Esophagus squamous epithelium (tissue), 5 donors: ENCODE measurements at places on chromosomes 11 and 22.

GRCh38 chr11:67577951-67578350 lies 5.7 kb upstream of the GSTP1 start:
- DNase-seq = no peak

- DNase-seq = no peak
Observed at GRCh38 chr11:1505480-1505879, 18.9 kb upstream of the MOB2 start.

- DNase-seq = no peak
Observed at GRCh38 chr11:84413549-84413948, 1127.4 kb upstream of the CCDC90B start.

- DNase-seq = no peak
Observed at GRCh38 chr11:79087238-79087960, 353.4 kb downstream of the TENM4 start.

- DNase-seq = no peak
Observed at GRCh38 chr22:50577987-50578775, at the start of gene CPT1B. Gene CPT1B (minus strand): TSS chr22:50578427. CDS start chr22:50577915, 512 bp downstream.

- DNase-seq = no peak
Observed at GRCh38 chr22:35894937-35895708, 133.5 kb downstream of the RBFOX2 start.

DNA sequence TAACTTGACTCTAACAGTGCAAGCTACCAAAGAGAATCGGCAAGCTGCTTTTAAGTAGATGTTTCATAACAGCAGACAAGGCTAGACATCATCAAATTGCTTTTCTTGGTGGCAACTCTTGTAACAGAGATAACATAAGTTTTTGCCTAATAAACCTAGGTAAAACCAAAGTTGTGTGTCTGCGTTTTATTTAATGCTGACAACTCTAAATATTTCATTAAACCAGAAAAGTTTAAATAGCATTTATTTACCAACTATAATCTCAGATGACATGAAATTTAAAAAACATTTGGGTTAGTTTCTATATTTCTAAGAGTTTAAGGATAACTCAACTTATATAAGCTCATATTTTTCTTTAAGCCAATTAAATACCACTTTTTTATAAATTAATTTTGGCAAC lies 19.3 kb upstream of the IFITM3 start:
- no peak for DNase-seq

GRCh38 chr22:42626951-42627625 lies 12.4 kb upstream of the POLDIP3 start:
- DNase-seq = no peak

- DNase-seq = no peak
Observed at GRCh38 chr11:128342511-128343134, 244.7 kb downstream of the ETS1 start.

DNA sequence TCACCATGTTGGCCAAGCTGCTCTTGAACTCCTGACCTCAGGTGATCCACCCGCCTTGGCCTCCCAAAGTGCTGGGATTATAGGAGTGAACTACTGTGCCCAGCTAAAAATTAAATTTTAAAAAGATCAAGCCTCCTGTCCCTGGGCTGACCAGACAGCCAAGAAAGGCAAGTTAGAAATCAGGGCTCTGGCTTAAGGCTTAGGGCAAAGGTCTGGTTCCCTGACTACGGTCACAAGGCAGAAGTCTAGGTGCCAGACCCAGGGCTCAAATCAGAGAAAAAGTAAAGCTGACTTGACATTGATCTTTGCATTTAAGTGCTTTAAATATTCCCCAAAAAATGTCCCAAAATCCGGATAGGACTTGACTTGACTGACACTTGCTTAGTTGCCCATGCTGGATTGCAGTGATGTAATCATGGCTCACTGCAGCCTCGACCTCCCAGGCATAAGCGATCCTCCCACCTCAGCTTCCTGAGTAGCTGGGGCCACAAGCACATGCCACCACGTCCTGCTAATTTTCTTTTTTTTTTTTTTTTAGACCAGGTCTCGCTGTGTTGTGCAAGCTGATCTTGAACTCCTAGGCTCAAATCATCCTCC lies 17.3 kb upstream of the CRKL start:
- no peak for DNase-seq

GRCh38 chr11:115873813-115874212 lies 369.6 kb upstream of the CADM1 start:
- DNase-seq = no peak

DNA sequence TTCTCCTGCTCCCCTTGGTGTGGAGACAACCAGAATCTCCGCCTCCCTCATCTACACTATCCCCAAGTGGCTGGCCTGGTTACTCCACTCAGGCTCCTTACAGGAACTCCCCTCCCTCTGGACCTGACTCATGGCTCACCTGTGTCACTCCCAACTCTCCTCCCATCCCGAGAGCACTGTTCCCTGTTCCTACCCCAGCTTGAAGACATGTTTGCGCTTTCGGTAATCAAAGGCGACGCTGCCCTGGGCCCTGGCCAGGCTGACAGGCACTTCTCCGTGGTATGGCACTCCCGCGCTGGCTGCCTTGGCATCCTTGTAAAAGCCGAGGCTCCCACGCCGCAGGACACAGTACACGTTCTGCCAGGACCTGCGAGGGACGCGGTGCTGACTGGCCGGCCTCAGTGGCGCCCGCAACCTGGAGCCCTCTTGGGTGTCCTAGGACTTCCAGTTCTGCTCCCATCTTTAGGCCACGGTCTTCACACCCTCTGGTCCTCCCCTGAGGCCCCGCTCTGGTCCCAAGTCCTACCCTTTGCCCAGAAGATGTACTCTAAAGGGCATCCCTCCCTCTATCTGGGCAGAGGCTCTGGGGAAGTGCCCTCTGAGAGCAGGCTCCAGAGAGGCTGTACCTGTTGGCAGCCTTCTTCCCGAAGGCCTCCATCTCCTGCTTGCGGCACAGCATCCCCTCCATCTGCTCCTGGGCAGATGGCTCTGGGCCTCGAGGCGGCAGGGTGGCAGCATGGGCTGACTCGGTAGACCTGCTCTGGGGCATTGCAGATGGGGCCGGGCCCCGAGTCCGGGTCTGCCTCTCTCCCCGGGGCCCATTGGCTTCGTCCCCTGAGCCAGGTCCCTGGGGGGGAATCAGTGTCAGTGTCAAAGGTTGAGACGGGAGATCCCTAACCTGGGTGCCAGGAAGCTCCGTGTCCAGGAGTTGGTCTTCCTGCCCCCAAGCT lies 9.4 kb upstream of the RBM4B start:
- no peak for DNase-seq

GRCh38 chr22:44924710-44925109 lies 85.1 kb downstream of the PHF21B start:
- DNase-seq = no peak

- no peak for DNase-seq
Observed at GRCh38 chr11:125939081-125939521, 6.7 kb upstream of the VSIG10L2 start.

DNA sequence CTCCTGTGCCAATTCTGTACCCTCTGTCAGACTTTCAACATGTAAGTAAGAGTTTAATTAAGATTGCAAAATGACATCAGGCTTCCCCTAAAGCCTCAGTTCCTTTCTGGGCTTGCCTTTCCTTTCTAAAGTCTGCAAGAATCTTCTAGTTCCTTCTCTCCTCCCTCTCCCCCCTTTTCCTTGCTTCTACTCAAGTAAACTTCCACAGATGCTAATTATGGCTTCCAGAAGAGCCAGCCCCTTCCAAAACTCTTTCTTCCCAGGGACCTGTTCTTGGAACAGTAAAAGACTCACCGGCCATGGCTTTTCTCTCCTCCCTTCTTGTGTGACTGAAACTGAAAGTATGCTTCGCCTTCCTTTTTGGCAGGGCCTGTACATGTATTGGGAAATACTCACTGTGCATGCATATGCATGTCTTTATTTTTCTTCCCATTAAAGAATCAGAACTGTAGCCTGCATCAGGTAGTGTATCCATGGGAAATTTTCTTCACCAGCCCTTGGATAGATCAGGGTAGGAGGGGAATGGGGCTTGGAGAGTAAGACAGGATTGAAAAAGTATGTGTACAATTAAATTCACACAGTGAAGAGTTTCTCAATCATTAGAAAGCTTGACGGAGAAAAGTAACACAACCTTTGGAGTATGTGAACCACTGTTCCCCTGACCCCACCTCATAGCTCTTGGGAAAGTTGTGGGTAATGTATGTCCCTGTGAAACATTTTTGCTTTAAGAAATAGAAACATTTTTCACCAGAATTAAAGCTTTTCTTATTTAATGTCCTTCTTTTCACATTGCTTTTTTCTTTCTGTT lies at the start of gene CASP1:
CASP1 (minus strand) TSS at position 332 of the 808 bp plus-strand sequence; CDS start at position 301, 31 bp downstream.
- no peak for DNase-seq

- no peak for DNase-seq
Observed at GRCh38 chr22:20211997-20212753, 55.9 kb downstream of the RTN4R start.

DNA sequence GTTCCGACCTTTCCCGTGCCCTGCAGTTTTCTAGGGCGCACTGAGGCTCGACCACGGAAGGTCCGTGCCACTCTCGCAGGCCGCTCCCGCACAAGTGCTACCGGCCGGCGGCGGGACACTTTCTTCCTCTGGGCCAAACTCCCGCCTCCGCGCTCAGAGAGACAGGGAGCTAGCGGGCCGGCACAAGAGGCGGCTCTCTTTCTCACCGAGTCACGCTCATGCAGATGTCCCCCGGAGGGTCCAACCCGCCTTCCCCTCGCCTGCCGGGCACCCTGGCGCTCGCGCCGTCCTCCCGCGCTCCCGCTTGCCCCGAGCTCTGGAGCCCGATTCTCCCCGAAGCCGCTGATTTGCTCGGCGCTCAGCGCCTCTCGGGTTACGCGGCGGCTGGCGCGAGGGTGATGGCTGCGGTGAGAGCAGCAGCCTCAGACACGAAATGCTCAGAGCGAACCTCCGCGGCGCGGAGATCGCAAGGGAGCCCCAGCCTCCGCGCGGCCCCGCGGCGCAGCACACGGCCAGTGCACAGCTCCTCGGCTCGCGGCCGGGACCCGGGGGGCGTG lies 1.0 kb downstream of the LMO1 start:
- no peak for DNase-seq

DNA sequence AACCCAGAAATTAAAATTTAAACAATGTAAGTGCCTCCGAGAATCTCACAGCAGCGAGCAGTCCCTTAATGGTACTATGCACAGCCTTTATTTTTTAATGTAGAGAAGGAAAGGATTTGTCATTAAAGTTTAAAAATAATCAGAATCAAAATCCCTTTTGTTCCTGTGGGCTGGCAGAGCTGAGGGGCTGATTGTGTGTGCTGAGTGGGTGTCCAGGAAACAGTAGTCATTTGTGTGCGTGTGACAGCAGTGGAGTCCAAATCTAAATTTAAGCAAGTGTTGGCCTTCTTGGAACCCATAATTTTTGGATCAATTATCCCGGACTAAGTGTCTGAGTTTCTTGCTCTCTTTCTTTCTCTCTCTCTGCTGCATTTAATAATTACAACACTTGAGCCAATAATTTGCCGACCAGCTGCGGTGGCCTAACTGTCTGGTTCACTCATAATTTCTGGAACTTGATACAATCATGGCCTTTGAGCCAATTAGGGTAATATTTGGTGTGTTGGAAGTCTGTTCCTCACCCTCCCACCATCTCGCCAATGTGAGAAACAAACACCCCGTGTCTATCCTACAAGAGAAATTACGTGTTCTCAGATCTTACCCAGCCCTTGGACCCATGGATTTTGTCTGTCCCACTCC lies 528.0 kb downstream of the SOX6 start:
- no peak for DNase-seq

- DNase-seq = no peak
Observed at GRCh38 chr22:32375678-32376450, 18.2 kb downstream of the RFPL3 start.

DNA sequence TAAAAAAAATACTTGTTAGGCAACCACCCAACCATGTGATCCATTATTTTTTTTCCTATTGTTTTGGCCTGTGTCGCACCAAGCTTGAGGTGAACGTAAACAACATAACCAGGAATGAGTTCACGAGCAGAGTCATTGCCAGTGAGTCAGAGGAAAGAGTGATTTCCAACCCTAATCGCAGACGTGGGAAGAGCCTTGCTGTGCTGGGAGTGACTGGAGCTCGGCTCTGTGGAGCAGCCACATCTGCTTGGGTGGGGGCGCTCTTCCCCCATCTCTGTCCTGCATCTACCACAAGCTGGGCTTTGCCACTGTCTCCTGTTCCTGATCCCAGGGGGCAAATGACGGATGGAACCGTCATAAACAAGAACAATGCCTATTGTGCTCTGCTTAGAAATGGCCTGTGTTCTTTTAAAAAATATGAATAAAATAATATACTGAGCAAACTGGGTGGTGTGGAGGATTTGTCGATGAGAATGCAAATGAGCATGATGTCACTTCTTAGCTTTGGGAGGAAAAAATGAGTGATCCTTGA lies 210.0 kb downstream of the KIRREL3 start:
- DNase-seq = no peak

GRCh38 chr11:78420255-78420764 lies 2.7 kb upstream of the GAB2 start:
- DNase-seq = no peak

- DNase-seq = no peak
Observed at GRCh38 chr11:35138058-35138457, 913 bp upstream of the CD44 start.

- no peak for DNase-seq
Observed at GRCh38 chr11:104594228-104594958, 303.9 kb downstream of the CASP12 start.

DNA sequence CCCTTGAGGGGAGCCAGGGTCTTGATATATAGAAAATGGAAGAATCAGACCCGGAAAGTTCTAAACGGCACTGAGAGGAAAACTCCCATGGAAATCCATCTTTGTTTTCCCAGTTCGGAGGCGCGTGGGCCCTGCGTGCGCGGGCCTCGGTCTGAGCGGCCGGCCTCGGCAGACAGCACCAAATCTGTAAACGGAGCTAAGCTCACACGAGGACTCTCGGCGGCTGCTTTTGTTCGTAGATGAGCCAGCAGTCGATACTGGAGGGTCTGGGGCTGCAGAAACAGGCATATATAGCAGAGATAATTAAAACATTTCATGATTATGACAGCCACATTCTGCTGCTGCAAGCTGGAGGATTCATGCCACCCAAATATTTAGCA lies 68.5 kb upstream of the PPARA start:
- no peak for DNase-seq

GRCh38 chr11:87266751-87267150 lies 229.0 kb downstream of the TMEM135 start:
- no peak for DNase-seq

DNA sequence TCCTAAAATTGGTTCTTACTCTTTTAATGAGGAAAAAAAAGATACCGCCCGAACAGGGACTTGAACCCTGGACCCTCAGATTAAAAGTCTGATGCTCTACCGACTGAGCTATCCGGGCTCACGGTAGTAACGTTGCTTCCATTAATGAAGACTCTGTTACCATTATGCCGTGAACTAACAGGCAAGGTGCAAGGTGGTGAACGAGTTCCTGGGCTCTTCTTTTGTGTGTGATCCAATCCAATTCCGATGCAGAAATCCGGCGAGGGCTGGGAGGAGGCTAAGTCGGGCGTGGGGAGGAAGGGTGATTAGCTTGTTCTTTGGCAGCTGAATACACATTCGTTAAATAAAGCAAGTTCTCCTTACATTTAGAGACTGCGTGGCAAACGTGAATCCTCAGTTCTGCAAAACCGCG lies 49.0 kb downstream of the OR4D9 start:
- DNase-seq = no peak

DNA sequence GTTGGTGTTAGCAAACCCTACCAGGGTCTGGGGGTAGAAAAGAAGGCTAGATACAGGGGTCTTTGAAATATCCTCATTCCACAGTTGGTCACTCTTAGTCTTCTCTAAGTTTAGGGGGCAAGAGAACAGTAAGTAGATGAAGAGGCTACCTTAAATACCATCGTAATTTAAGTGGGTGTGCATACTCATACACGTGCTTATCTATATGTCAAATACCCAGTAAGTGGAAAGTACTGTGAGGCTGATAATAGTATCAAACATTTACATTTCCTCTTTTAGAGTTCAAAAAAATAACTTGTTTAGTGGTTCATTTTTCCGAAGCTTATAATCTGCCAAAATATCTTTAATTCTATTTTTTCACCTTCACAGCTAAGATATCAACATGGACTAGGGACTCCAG lies 90.7 kb downstream of the WNT11 start:
- no peak for DNase-seq
